ENCODE measurements at places on chromosomes 4 and X. TPM values are rescaled to one million over a fixed set of nuclear protein-coding genes. Genes with fewer than 3 reads are reported as not detected.

DNA sequence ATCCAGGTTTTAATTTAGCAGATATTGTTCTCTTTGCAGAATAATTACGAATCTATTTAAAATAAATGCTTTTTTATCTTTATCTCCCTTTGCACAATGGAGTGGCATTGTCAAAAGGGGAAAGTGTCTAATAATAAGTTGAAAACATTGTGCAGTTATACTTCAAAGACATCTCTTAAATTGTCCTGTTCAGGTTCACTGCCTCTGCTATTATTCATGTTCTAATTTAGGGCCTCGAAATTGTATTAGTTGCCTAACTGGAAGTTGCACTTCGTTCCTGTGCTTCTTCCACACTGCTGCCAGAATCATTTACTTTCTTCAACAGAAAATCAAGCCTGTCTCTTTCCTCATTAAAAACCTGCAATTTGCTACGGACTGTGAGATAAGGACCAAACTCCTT is 150.5 kb upstream of the SPRY1 start:
- no peak for DNase-seq
- no peak overlapping the region for H3K4me3 ChIP-seq
- H3K27me3 ChIP-seq, result no peaks in the 10 kb centered on the region
- no peaks in the 10 kb centered on the region for H3K36me3 ChIP-seq
- H3K4me1 ChIP-seq, result no peaks in the 10 kb centered on the region

Gene GLRA3
- total RNA-seq, result not detected

- peaks cover 41% of the 10 kb centered on the region for H3K36me3 ChIP-seq
- no peak for DNase-seq
- H3K4me3 ChIP-seq, result peak overlapping the region; percentile 100
These were observed 843 bp downstream of the RPL34 start for GRCh38 chr4:108620933-108621905.

DNA sequence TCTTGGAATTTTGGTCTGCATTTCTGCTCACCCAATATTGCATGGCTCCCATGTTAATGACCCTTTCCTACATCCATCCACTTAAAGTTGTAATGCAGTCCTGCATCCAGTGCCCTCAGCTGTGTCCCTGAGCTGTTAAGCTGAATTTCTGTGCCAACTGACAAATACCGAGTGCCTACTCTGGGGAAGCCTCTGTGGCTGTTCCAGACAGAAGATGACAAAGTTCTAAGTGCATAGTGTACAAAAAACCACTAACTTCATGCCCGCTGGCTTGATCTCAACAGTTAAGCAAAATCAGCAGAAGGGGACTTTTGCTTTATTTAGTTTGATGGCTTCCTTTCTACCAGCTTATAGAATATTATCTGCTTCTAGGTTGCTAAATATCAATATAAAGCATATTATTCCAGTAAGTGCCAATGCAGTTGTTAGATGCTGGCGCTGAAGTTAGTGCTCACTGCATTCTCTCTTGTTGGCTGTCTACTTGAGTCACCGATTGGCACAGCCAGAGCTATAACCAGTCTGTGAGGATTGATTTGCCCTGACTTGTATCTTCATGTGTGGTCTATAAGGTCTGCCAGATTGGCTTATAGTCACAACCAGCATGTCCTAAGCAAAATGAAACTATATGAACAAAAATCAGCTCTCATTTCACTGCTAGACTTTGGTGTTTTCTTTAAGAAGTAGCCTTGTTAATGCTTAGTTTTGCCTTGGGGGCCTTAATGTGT is 98.9 kb downstream of the KLHL8 start:
- no peaks in the 10 kb centered on the region for H3K27me3 ChIP-seq
- DNase-seq, result no peak
- H3K4me3 ChIP-seq, result no peak overlapping the region
- peak overlapping the region; percentile 92 for H3K27ac ChIP-seq

DNA sequence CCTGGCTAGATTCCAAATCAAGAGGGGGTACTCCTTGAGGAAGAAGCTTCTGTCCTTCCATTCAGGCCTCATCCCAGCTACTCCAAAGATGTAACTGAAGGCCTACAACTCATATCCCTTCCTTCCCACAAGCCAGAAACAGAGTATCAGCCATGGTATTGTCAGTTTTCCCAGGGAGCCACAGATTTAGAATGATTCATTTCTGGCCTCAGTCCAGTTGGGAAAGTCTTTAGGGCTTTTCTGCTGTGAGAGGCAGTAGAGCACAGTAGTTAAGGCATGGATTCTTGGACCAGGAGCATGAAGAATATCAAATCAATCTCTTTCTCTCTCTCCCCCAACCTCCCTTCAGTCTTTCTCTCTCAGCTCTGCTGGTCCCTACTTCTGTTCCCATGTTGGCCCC is 505.0 kb downstream of the BCOR start:
- H3K27me3 ChIP-seq, result no peaks in the 10 kb centered on the region
- DNase-seq, result no peak
- no peak overlapping the region for H3K4me3 ChIP-seq

- no peak overlapping the region for H3K4me3 ChIP-seq
- no peaks in the 10 kb centered on the region for H3K27me3 ChIP-seq
- H3K36me3 ChIP-seq, result no peaks in the 10 kb centered on the region
- H3K27ac ChIP-seq, result no peak overlapping the region
- no peaks in the 10 kb centered on the region for H3K4me1 ChIP-seq
- DNase-seq, result no peak
These were observed 68.4 kb downstream of the AR start for GRCh38 chrX:67612231-67612630.

GRCh38 chr4:143417679-143418403 is 81.2 kb downstream of the GAB1 start:
- DNase-seq, result no peak
- no peak overlapping the region for H3K4me3 ChIP-seq
- peaks cover 4% of the 10 kb centered on the region for H3K36me3 ChIP-seq
- H3K4me1 ChIP-seq, result no peaks in the 10 kb centered on the region
- no peak overlapping the region for H3K27ac ChIP-seq

Gene CCNA2
- 1.4 TPM for total RNA-seq

Measured in kidney (tissue), 22 donors.